Activated CD4-positive, alpha-beta memory T cell treated with anti-CD3 and anti-CD28 coated beads, Interleukin-2, amount 10 ng/mL, durations not matched to agents 7 days and 5 days (primary cell): ENCODE measurements at places on chromosomes 7 and 10. TPM values are rescaled to one million over a fixed set of nuclear protein-coding genes. Genes with fewer than 3 reads are reported as not detected.

NUTM2B gene
- 1.7 TPM for total RNA-seq

LIPM gene
- not detected for total RNA-seq

MSMB gene
- total RNA-seq, result not detected

DLX6 gene
- total RNA-seq, result not detected

THNSL1 gene
- total RNA-seq, result 2.2 TPM

CNTNAP2 gene
- total RNA-seq, result not detected

CYP3A7 gene
- not detected for total RNA-seq

PSD gene
- 1.4 TPM for total RNA-seq

POLR3A gene
- 16.6 TPM for total RNA-seq

LRRD1 gene
- not detected for total RNA-seq

MSS51 gene
- total RNA-seq, result 3.3 TPM

TYW1B gene
- total RNA-seq, result 3.5 TPM

TLX1 gene
- not detected for total RNA-seq

GRCh38 chr10:100027416-100027815, 17.7 kb upstream of the DNMBP start:
- no peak overlapping the region for H3K27ac ChIP-seq
- H3K27me3 ChIP-seq, result peaks cover 10% of the 10 kb centered on the region
- no peak for DNase-seq
- H3K36me3 ChIP-seq, result peaks cover 3% of the 10 kb centered on the region
- H3K4me3 ChIP-seq, result no peak overlapping the region

GRCh38 chr7:112213735-112214134, 7.2 kb downstream of the ZNF277 start:
- no peaks in the 10 kb centered on the region for H3K36me3 ChIP-seq
- peaks cover 6% of the 10 kb centered on the region for H3K4me1 ChIP-seq
- no peak overlapping the region for H3K27ac ChIP-seq
- H3K27me3 ChIP-seq, result no peaks in the 10 kb centered on the region
- no peak overlapping the region for H3K4me3 ChIP-seq

DNA sequence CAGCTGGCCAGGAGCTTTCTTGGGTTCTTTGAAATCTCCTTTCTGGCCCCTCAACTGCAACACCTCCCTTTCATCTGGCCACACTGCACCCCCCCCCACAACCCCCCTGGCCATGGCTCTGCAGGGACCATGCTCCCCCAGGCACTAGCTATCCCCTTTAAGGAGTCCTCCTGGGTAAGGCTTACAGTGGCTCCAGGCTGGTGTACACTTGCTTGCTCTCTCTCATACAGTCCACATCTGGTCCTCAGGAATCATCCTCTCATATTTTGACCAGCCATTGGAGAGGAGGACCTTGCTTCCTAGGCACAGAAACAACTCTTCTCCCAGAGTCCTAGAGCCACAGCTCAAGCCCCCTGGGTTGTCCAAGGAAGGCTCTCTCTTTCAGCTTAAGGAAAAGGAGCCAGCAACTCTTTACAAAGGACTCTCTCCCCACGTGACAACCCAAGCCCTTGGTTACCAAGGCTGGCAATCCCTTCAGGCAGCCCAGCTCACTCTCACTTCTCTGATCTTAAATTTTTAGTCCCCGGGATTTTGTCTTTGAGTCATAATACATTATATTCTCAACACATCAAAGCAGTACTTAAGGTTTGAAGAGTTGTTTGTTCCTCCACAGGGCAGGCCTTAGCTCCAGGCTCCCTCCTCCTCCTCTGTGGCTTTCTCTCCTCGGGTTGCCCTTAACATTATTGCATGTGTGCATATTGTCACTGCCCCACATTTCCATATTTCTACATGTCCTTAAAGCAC, 9.9 kb downstream of the GARIN1A start:
- no peaks in the 10 kb centered on the region for H3K4me1 ChIP-seq
- H3K4me3 ChIP-seq, result no peak overlapping the region
- no peaks in the 10 kb centered on the region for H3K27me3 ChIP-seq
- H3K36me3 ChIP-seq, result no peaks in the 10 kb centered on the region
- no peak overlapping the region for H3K27ac ChIP-seq
- DNase-seq, result no peak

- peaks cover 95% of the 10 kb centered on the region for H3K27me3 ChIP-seq
- no peaks in the 10 kb centered on the region for H3K36me3 ChIP-seq
- H3K27ac ChIP-seq, result no peak overlapping the region
- no peak overlapping the region for H3K4me3 ChIP-seq
Observed at GRCh38 chr10:101139421-101139911, 8.4 kb downstream of the TLX1 start.

DNA sequence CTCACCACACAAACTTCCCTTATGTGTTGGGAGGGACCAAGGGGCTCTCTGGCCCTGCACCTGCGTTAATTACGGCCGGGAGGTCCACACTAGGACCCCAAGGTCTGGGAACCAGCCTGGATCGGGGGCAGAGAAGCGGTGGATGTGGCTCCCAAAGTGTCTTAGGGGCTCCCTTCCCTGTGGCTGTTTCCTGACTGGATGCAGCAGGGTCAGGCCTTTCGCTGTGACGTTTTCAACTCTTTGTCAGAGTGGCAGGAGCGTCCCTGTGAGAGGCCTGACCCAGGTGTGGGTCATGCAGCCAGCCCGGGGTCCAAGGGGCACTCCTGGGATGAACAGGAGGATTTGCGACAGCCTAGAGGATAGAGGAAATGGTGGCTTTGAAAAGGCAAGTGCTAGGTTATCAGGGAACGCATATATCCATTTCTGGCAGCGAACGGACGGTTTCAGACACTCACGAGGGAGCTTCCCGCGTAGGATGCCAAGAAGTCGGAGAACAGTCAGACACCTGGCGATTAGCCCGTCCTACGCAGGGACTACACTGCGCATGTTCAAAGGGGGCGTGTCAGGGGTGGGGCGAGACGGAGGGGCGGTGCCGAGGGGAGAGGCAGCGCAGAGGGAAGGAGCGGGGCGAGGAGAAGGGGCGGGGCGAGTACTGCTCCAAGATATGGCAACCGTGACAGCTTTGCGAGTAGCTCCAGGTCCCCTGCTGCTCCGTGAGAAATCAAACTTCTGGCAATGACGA, 46.2 kb upstream of the ZNF716 start:
- no peak for DNase-seq
- H3K4me1 ChIP-seq, result no peaks in the 10 kb centered on the region

GRCh38 chr10:21021843-21022594, 124.9 kb upstream of the NEBL start:
- H3K4me3 ChIP-seq, result no peak overlapping the region
- no peak overlapping the region for H3K27ac ChIP-seq
- H3K27me3 ChIP-seq, result no peaks in the 10 kb centered on the region

GRCh38 chr10:88019753-88020152, 156.3 kb downstream of the PTEN start:
- H3K36me3 ChIP-seq, result no peaks in the 10 kb centered on the region
- DNase-seq, result no peak
- H3K4me3 ChIP-seq, result no peak overlapping the region
- no peaks in the 10 kb centered on the region for H3K27me3 ChIP-seq
- H3K27ac ChIP-seq, result no peak overlapping the region

DNA sequence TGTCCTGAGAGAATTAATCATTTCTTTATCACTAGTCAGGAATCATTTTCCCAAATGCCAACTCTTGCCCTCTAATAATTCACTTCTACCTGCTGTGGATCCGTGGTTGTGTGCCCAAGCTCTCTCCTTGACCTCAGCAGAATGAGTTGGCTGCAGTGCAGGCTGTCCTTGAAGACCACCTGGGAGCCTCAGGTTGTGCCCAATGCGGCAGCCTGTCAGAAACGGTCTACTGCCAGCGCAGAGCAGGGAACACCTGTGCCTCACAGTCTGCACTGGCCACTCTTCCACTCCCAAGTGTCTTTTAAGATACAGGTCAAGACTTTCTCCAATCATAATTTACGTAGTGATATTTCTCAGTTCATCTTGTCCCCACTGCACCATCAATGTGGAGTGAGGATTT, 246.0 kb upstream of the PHF14 start:
- no peaks in the 10 kb centered on the region for H3K27me3 ChIP-seq
- H3K4me3 ChIP-seq, result no peak overlapping the region
- H3K27ac ChIP-seq, result no peak overlapping the region
- no peaks in the 10 kb centered on the region for H3K36me3 ChIP-seq
- H3K4me1 ChIP-seq, result no peaks in the 10 kb centered on the region
- DNase-seq, result no peak

DNA sequence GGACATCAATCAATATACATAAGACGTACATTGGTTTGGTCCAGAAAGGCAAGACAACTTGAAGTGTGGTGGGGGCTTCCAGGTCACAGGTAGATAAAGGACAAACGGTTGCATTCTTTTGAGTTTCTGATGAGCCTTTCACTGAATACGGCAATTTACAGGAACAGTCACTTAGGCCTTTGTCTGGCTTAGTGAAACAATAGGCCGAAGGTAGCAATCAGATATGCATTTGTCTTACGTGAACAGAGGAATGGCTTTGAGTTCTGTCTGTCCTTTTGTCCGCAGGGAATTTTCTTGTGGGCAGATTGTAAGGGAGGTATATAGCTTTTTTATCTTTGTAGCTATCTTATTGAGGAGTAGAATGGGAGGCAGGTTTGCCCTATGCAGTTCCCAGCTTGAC, 10.8 kb upstream of the STN1 start:
- H3K27me3 ChIP-seq, result no peaks in the 10 kb centered on the region
- H3K27ac ChIP-seq, result no peak overlapping the region
- H3K4me3 ChIP-seq, result no peak overlapping the region

- no peak overlapping the region for H3K27ac ChIP-seq
- DNase-seq, result no peak
- H3K4me3 ChIP-seq, result no peak overlapping the region
- H3K27me3 ChIP-seq, result peaks cover 7% of the 10 kb centered on the region
Observed at GRCh38 chr7:132557489-132558044, 18.7 kb downstream of the PLXNA4 start.

DNA sequence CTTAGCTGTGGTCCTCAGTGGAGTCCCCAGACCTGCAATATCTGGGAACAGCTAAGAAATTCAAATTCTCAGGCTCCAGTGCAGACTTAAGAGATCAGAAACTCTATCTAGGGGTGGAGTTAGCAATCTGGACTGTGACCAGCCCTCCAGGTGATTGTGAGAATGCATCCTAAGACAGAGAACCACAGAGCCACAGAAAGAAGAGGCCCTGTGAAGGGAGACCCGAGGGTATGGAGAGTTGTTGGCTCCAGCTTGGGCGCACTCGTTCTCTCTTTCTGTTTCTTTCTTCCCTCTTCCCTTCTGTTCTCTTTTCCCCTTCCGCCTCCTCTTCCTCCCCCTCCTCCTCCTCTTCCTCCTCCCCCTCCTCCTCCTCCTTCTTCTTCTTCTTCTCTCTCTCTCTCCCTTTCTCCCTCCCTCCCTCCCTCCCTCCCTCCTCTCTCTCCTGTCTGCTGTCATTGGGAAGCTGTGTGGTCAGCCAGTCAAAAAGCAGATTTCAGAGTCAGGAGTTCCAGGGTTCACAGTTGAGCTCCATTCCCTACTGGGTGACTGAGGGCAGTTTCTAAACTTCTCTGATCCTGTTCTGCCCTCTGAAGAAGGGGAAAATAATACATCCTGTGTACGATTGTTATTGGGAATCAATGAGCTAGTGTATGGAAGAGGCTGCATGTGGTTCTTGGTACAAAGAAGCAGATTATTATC, 62.1 kb upstream of the STEAP1B start:
- peak overlapping the region; percentile 50 for H3K4me3 ChIP-seq
- H3K27me3 ChIP-seq, result peaks cover 22% of the 10 kb centered on the region
- H3K4me1 ChIP-seq, result peaks cover 54% of the 10 kb centered on the region

DNA sequence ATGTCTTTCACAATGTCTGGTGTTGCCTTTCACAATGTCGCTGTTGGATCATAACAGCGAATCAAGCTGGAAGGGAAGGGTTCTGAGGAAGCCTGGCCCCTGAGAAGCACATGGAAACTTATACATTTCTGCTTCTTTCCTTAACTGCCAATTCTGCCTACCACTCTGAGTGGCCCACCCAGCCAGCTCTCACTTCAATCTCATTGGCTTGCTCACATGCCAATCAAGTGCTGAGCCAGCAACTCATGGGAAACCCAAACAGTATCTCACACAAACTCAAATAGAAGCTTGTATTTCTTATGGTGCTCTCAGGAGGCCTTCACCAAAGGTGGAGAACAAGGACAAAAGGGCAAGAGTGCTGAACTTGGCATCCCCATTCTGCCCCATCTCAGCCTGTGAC, 117.4 kb upstream of the GPR26 start:
- H3K36me3 ChIP-seq, result no peaks in the 10 kb centered on the region
- H3K4me1 ChIP-seq, result no peaks in the 10 kb centered on the region
- peaks cover 9% of the 10 kb centered on the region for H3K27me3 ChIP-seq

DNA sequence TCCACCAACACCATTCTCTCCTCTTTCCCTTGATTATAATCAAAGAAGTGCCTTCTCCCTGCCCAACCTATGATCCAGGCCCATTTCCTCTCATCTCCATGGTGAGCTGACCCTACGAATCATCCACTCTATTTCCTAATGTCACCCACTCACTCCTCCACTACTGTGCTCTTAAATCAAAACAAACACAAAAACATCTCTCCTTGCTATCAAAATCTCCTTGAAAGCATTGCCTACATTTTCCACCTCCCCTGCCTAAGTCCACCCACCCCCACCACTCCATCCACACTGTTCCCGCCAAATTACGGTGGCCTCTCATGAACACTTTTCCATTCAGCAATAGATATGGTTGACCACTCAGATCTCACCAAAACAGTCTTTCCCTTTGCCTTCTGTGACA, 5.3 kb downstream of the DYDC1 start:
- no peaks in the 10 kb centered on the region for H3K4me1 ChIP-seq
- DNase-seq, result no peak
- H3K4me3 ChIP-seq, result no peak overlapping the region
- H3K27ac ChIP-seq, result no peak overlapping the region
- no peaks in the 10 kb centered on the region for H3K36me3 ChIP-seq

GRCh38 chr10:102065561-102066398, 631 bp downstream of the HPS6 start:
- DNase-seq, result peak; percentile 30
- H3K4me3 ChIP-seq, result peak overlapping the region; percentile 84
- H3K27me3 ChIP-seq, result no peaks in the 10 kb centered on the region

- H3K4me1 ChIP-seq, result peaks cover 2% of the 10 kb centered on the region
- H3K4me3 ChIP-seq, result no peak overlapping the region
- no peaks in the 10 kb centered on the region for H3K36me3 ChIP-seq
Observed at GRCh38 chr7:74012842-74013249, 15.1 kb upstream of the ELN start.

DNA sequence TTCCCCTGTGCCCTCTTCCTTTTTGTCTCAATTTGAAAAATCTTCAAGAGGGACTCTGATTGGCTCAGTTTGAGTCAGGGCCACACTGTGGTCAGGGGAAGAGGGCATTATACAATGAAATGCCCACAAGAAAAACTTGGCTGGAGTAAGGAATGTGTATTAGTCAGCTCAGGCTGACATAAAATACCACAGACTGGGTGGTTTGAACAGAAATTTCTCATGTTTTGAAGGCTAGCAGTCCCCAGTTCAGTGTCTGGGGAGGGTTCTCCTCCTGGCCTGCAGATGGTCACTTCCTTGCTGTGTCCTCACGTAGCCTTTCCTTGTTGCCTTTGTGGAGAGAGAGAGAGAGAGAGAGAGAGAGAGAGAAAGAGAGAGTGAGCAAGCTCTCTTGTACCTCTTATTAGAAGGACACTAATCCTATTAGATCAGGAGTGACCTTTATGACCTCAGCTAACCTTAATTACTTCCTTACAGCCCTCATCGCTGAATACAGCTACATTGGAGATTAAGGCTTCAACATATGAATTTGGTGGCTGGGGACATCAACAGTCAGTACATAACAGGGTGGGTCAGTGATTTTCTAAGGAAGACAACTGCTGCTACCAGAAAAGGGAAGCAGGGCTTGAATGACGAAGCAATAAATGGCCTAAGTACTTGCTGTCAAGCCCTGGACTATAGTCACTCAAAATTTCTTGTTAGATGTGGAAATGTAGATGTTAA, 25.8 kb upstream of the FAM13C start:
- H3K36me3 ChIP-seq, result no peaks in the 10 kb centered on the region
- no peaks in the 10 kb centered on the region for H3K4me1 ChIP-seq
- H3K27ac ChIP-seq, result no peak overlapping the region
- H3K27me3 ChIP-seq, result no peaks in the 10 kb centered on the region

- no peaks in the 10 kb centered on the region for H3K4me1 ChIP-seq
- no peak overlapping the region for H3K4me3 ChIP-seq
- no peaks in the 10 kb centered on the region for H3K27me3 ChIP-seq
- DNase-seq, result no peak
Observed at GRCh38 chr10:37667736-37668135, 189.7 kb downstream of the ZNF248 start.
